MG63 (cell line): ENCODE measurements at places on chromosomes 5 and 9.

GRCh38 chr9:3477236-3477834, 48.5 kb downstream of the RFX3 start:
- no peak for DNase-seq

DNA sequence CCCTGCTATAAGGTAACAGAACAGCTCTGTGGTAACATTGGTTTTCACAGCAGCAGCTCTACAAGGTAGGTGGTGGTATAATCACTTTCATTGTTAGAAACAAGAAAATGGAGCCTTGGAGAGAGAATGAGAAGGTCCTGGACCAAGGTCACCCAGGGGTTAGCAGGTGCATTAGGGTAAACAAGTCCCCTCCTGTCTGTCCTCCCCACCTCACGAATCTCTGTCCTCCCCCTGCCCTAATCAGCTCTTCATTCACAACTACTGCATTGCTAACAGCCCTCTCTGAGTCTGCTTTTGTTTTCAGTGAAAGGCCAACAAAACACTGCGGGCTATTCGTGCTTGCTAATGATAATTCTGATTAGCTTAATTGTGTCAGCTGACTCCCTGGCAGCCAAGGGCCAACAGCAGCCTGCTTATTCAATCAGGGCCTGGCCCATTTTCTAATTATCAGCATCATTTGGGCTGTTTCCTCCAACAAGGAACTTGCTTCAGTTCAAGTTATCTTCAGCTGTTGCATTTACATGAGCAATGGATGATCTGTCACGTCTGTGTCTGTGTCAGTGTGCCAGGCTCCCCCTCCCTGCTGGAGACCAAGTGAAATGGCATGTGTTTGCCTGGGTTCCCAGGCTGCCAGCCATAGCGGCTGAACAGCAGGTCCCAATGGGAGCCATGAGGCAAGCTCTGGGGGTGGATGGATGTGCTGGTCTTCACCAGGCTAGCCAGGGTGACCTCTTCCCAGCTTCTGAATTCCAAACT, 56.7 kb upstream of the EQTN start:
- DNase-seq = peak; percentile 10

DNA sequence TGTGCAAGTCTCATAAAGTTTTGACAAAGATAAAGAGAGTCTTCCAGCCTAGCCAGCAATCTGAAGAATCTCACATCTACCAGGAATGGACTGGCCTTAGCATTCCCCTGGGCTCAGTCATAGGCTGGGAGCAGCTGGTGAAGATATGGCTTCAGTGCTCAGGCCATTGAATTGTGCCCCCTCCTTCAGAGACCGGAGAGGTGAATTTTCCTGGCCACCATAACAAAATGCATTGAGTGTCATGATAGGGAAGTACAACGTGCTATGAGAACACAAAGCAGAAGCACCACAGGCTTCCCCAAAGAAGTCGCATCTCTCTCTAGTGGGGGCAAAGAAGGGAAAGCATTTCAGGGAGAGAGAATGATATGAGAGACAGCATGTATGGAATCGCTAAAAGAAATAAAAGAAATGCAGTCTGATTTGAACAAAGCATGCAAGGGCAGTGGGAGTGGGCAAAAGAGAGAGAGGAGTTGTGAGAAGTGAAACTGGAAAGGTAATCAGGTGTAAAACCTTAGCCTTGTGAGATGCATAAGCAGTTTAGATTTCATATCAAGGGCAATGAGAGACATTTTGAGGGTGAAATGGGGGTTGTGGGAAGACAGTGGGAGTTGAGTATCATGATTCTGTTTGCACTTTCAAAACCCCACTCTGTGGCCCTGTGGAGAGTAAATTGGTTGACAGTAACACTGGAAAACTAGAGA, 57.1 kb upstream of the NMUR2 start:
- no peak for DNase-seq

- DNase-seq = peak; percentile 2
Measured at GRCh38 chr5:1186351-1187233, 14.8 kb upstream of the SLC6A19 start.

DNA sequence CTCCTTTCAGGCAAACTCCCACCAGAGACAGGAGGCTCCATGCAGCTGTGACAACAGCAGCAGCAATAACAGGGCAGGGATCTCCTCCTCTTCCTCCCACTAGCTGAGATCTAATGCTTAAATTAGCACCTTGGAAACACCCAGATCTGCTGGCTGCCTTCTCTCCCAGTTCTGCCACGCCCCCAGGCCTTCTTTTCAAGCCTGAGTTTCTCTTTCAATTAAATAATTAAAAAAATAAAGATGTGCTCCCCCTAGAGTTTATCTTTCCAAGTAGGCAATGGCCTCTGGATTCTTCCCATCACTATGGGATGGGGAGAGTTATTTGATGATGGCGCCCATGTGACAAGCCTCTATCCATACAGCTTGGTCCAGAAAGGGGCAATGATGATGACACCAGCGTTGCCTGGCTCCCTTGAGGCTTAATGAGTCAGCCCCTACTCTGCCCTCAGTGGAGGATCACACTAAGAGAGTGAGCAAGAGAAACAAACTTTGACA, 3.8 kb downstream of the FAM219A start:
- peak; percentile 67 for DNase-seq

DNA sequence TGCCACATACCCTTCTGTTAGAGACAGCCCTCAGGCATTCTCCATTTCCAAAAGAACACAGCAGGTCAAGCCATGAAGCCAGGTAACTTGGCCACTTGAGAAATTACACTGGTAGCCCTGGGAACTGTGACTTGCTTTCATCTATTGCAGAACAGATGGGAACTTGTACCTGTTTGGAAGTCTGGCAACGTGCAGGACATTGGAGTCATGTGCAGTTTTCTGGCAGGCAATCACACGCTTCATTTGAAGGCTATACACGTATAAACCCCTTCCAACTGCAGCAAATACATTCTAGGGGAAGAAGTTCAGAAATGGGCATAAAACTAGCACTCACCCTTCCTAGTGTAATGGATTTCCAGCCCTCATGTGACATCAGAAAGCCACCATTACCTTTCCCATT, 54.0 kb downstream of the WDR41 start:
- no peak for DNase-seq

- DNase-seq = no peak
Measured at GRCh38 chr9:137315581-137316011, 13.5 kb upstream of the NRARP start.

DNA sequence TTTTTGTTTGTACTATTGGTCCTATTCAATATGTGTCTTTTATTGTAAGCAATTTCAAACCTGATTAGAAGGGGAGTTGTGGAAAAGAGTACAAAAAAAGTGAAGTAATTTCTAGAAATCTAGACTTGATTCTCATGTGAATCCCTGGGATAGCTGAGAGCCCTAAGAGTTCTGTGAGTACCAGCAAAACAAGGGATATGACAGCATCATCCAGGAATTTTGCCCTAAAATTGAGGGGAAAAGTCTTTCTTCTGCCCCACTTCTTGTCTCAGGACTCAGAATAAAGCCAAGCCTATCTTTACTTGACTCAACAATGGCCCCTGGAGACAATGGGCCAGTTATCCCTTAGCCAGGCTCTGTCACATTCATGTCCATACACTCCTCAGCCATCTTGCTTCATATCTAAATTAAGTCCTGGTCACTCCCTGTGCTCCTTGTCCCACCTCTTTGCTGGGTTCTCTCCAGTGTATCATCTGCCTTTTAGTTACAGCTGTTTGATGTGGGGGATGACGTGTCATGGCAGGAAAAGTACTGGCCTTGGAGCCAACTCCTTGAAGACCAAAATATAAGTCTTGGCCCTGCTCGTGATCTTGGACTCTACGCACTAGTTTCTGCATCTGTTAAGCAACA, 81.2 kb downstream of the ADAMTS12 start:
- no peak for DNase-seq

DNA sequence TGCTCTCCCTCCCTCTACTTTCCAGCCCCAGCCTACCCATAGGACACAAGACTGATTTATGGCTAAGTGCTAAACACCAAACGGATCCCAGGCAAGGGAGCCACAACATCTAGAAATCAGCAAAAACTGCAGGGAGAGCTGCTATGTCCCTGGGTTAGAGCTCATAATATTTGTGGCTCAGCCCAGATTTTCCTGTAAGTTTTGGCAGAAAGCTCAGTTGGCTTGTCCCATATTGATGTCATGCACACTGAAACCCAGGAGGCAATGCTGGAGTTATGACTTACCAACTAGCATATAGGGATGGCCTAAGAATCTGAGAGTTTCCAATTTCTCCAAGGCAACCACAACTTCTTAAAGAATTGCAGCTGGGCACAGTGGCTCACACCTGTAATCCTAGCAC, 44.7 kb upstream of the MYOT start:
- no peak for DNase-seq

GRCh38 chr9:32728181-32728580, 55.2 kb upstream of the TMEM215 start:
- no peak for DNase-seq

- no peak for DNase-seq
Measured at GRCh38 chr5:175336781-175337180, 107.2 kb downstream of the DRD1 start.

GRCh38 chr5:108730617-108731340, 16.9 kb upstream of the FER start:
- DNase-seq = no peak

GRCh38 chr5:34415559-34416198, 240.4 kb upstream of the RAI14 start:
- DNase-seq = no peak

DNA sequence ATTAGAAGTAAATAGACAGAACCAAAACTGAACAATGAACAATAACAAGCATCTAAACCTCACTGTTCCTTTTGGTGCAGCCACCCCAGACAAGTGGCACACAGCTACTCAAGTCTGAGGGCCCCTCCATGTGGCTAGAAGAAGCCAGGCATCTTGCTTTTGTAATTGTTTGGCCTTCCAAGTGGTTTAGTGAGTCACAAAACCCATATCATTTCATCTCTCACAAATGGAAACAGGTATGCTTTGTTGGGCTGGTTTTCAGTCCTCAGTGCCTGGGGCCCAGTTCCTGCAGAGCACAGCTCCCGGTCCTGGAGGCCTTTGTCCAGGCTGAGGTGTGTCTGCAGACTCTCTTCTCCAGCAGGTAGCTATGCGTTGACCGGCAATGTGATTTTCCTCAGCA, 16.7 kb downstream of the PRLR start:
- no peak for DNase-seq

DNA sequence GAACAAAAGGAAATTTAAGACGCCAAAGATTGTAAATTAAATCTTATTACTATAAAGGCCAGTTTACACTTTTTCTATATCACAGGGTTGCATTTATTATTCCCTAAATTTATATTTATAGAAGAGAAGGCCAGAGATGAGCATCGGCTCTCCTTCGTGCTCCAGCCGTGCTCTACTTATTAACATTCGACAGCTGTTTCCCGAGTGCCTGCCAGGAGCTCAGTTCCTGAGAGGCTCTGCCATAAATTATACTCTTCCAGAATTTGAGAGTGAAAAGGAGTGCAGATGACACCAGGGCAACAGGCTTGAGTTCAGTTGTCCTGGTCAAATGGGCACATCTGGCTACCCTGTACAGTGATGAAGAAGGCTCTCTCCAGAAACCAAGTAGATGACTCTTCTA, 70.1 kb downstream of the PCSK5 start:
- no peak for DNase-seq

DNA sequence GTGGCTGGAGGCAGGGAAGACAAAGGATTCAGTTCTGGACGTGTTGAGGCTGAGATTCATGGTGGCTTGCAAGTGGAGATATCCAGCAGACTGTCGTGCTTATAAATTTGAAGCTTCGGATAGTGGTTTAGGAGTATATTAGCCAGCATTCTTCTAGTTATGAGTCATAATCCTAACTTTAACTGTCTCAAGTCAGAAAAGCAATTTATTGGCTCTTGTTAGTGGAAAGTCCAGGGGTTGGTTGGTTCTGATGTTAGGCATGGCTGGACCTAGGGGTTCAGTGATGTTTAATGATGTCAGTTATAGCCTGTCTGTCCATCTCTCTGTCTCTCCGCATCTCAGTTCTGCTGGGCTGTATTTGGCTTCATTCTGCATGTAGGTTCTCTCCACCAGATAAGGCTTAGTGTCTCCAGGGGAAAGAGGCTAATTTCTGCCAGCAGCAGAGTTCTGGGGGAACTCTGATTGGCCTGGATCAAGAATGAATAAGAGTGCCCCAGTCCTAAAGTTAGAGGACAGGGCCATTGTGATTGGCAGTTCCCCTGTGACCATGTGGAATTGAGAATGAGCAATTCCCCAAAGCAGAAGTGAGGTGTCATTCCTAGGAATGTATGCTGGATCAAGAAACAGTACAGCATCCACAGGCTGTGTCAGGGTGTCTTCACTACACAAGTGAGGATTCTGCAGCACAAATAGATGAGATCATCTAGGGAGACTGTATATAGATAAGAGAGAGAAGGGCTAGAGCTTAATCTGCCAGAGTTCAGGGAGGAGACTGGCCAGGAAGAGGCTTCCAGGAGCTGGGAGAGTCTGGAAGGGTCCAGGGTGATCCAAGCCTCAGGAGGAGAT, 72.9 kb upstream of the SHB start:
- peak; percentile 45 for DNase-seq

DNA sequence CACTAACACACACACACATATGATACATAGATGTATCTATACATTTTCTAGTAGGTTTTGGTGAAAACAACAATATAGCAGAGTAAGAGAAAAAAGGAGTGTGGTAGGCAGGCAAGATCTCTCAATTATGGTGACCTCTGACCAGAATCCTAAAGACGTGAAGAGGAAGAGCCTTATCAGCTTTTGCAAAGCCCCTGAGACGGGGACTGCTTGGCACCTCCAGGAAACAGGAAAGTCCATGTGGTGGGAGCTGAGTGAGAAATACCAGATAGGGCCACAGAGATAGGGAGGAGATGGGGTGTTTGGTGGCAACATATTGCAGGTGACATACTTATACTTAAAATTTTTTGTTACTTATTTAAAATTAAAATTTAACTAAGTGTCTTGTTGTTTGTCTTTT, 39.9 kb upstream of the CTXN3 start:
- no peak for DNase-seq

DNA sequence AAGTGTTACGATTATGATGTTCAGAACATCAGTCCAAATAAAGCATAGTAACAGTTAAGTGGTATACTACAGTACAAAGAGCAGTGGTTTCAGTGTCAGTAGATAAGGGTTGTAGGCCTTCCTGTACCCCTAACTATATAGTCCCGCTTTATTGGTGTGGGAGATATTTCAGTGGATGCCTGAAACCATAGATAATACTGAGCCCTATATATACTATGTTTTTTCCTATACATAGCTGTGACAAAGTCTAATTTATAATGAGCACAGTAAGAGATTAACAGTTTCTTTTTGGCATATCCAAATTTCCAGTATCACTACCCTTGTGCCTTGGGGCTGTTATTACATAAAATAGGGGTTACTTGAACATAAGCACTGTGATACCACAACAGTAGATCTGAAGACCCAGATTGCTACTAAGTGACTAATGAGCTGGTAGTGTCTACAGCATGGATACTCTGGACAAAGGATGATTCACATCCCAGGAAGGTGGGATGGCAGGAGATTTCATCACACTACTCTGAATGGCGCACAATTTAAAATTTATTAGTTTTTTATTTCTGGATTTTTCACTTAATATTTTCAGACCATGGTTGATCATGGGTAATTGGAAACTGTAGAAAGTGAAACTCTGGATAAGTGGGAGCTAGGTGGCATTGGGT, 119.3 kb downstream of the RPS23 start:
- peak; percentile 11 for DNase-seq

DNA sequence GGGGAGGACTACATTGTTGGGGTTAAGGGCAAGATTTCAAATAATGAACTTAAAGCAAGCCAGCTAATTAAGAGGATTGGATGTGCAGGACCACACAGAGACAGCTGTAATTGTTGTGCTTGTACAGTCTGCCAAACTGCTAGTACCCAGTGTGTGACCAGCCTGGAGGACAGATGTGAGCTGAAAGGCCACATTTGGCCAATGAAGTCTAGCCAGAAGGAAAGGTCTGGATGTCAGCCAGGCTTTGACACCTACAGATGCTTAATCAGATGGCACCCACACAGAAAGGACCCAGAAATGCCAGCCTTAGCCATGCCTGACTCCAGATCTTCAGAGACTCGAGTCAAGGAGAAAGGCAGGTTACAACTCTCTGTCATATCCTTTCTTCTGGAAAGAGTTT, 491.1 kb downstream of the KIF4B start:
- DNase-seq = no peak
